ENCODE measurements at places on chromosomes 2 and 18. TPM values are rescaled to one million over a fixed set of nuclear protein-coding genes. Genes with fewer than 3 reads are reported as not detected.

- no peak for DNase-seq
These were observed 1.2 kb upstream of the SDC1 start for GRCh38 chr2:20226152-20226545.

DNA sequence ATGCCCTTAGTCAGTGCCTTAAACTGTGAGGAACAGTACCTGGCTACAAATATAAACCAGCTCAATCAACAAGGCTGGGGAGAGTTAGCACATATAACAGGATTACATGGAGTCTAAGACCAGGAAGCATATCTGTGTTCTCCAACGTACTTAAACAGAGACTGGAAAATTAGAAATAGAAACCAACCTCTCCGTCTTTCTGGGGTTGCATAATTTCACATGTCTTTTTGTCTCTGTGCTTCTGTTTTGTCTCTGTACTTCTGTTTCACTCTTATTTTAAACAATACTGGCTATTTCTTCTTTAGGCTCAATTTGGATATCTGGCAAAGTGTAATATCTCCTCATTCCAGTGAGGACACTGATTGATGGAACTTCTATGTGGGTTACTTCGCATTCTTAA lies 749.0 kb upstream of the ZEB2 start:
- no peak for DNase-seq

GRCh38 chr2:64506686-64507085 lies 17.4 kb upstream of the AFTPH start:
- no peak for DNase-seq

GRCh38 chr2:104701411-104701911 lies 152.5 kb upstream of the POU3F3 start:
- DNase-seq: no peak

GRCh38 chr18:26516964-26517363 lies 31.4 kb downstream of the KCTD1 start:
- DNase-seq: no peak

DNA sequence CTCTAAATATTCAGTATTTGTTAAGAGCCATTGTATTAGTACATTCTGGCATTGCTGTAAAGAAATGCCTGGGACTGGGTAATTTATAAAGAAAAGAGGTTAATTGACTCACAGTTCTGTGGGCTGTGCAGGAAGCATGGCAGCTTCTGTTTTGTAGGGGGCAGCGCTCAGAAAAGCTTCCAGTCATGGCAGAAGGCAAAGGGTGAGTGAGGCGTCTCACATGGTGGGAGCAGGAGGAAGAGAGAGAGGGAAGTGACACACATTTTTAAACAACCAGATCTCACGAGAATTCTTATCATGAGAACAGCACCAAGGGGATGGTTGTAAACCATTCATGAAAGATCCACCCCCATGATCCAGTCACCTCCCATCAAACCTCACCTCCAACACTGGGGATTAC lies 13.8 kb upstream of the CCDC102B start:
- no peak for DNase-seq

Gene KRTCAP3
- polyA plus RNA-seq: 33.0 TPM

Gene RPRD1A
- polyA plus RNA-seq: 21.5 TPM

DNA sequence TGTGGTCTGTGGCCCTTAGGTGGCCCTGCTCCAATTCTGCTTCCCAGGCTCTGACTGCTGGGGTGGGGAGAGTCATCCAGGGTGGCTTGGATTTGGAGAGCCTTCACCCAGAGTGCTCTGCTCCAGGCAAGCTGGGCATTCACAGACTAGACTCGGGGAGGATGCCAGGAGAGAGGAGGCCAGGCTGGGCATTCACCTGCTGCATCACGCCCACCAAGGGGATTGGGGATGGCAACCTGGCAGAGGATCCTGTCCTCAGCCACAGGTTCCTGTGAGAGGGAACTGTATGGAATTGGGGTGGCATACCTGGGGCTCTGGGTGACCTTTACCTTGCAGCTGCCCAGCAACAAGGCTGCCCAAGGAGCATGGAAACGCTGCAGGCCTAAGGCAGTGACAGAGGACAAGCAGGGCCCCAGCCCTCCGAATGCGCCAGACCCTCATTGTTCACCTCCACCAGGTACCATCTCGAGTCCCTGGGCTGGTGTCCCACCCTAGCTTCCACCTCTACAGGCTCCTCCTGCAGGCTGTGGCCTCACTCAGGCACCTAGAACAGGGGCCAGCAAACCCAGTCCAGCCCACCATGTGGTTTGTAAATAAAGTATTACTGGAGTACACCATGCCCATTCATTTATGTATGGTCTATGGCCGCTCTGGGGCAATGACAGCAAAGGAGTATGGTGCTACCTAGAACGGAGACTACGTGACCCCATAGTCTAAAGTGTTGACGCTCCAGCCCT lies 255.3 kb upstream of the RAB6C start:
- no peak for DNase-seq

Gene KLHL29
- polyA plus RNA-seq: 4.1 TPM
